NCI-H524 treated with DMSO at 0.1 percent for 48 hours (cell line): ENCODE measurements at places on chromosomes 6 and 20.

DNA sequence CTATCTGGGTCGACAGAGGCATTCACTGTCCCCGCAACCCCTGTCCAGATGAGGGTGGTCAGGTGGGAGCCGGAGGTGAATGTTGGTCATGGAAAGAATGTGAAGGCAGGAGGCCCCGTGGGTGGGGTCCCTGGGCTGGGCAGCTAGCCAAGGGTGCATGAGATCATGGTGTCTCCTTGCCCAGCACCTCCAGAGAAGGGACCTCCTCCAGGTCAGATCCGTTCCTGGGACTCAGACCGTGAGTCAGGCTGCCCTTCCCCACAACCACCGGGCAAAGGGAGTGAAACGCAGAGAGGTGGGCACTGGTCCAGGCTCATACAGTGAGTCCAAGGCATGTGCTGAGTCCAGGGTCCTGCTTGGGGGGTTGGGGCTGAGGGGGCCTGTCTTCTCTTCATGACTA lies 3.5 kb downstream of the FOXS1 start:
- no peak for DNase-seq

DNA sequence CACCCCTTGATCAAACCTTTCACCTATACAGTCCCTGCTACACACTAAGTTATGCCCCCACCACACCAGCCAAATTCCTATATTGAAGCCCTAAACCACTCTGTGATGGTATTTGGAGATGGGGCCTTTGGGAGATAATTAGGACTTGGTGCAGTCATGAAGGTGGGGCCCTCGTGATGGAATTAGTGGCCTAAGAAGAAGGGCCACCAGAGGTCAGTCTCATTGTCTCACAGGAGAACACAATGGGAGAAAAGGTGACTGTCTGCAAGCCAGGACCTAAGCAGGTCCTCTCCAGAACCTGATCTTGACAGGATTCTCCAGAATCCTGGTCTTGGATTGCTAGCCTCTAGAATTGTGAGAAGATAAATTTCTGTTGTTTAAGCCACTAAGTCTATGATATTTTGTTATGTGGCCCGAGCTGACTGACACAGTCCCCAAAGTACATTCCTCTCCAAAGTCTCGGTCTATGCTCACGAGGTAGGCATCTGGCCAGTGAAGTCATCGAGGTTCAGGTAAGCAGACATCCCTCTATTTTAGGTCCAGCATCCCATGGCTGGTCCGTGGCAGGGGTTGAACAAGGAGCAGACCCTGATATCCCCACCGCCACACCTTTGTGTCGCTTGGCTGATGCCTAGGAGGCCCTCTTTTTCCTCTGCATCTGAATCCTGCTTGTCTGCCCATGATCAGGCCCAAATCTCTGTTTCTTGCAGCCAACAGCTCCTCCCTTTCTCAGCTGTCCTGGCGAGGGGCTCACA lies 138.9 kb downstream of the NFATC2 start:
- DNase-seq, result no peak

DNA sequence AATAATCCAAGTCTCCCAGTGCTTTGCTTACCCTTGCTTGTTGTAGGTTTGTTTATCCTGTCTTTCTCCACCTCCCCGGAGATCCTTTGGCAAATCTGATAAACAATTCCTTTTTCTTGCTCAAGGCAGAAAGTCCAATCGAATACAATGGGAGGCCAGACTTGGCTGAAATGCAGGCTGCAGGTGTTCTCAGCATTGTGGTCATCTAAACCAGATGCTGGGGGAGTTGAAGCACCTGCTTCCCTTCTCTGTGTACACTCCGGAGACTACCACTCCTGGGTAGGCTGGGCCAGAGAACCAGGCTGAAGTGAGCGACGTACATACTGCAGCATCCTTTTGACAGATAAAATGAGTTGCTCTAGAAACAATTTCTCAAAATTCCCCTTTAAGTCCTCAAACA lies 82.6 kb upstream of the PREP start:
- DNase-seq, result no peak

- no peak for DNase-seq
These were observed 1.1 kb downstream of the ZNF165 start for GRCh38 chr6:28081486-28081751.

DNA sequence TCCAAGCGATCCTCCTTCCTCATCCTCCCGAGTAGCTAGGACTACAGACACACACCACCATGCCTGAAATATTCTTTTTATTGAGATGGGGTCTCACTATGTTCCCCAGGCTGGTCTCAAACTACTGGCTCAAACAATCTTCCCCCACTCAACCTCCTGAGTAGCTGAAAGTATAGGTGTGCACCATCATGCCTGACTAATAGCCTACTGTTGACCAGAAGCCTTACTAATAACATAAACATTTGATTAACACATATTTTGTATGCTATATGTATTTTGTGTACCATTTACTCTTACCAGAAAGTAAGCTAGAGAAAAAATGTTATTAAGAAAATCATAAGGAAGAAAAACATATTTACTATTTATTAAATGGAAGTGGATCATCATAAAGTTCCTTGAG lies 11.9 kb upstream of the WFDC10A start:
- DNase-seq, result no peak

- DNase-seq, result no peak
These were observed 1.1 kb upstream of the PANK2 start for GRCh38 chr20:3887876-3888620.

GRCh38 chr20:57710841-57711240 lies 1.0 kb upstream of the PMEPA1 start:
- no peak for DNase-seq

- no peak for DNase-seq
These were observed 56.2 kb downstream of the TPBG start for GRCh38 chr6:82419859-82420258.

- DNase-seq, result no peak
These were observed 110.2 kb downstream of the RCAN2 start for GRCh38 chr6:46381057-46381456.

DNA sequence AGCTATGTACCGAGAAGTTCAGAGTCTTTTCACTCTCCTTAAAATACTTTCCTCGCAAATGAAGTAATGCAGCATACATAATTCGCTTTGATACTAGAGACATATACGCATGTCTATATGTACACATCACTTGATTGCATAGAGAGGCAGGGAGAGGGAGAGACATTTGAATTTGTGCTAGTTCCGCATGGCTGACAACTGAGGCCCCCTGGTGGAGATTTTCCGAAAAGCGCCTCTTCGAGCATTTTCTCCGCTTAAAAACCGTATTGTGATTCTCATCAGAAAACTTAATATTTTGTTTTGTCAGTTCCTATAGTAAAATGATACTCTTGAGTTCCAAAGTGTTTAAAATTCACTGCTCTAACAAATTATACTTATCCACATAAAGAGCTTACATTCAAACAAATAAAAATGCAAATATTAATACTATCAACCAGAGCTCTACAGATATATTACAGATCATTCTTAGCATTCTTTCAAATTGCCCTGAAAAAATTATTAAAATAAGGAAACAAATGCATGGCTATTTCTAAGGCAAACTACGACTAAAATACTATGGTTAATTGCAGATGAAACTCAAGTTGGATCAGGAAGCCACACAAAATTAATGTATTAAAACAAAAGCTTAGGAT lies 637 bp downstream of the MYLK4 start:
- DNase-seq, result peak; percentile 13

GRCh38 chr6:77123527-77123926 lies 339.8 kb downstream of the HTR1B start:
- no peak for DNase-seq

DNA sequence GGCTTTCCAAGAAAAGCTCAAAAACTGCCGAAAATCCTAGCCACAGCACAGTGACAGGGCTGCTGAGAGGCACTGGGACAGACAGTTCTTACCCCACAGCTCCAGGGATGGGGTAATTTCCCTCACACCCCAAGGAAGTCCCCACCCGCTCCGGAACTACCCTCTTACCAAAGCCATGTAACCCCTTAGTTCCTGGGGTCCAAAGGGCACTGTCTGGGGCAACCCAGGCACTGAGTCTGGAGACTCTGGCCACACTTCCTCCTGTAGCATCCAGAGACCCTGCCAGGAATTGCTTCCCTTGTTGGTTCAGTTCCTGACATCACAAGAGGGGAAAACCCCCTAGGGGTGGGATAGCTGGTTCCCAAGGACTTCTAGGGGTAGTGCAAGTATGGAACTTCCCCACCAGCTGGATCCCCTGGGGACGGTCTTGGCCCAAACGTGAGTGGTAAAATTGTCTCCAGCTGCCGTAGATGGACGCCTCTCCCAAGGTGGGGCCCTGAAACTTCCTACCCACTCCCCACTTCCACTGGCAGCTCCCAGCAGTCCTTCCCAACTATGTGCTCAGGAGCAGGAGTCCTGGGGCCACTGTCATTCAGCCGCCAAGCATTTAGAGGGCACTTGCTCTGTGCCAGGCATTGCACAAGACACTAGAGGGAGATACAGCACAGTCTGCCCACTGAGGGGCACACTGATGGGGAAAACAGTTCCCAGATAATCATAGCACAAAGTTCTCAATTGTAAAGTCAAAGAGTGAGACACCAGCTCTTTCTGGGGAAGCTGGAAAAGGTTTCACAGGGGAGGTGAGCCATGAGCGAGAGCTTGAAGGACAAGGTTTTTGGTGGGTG lies 17.2 kb upstream of the HCK start:
- DNase-seq, result no peak

DNA sequence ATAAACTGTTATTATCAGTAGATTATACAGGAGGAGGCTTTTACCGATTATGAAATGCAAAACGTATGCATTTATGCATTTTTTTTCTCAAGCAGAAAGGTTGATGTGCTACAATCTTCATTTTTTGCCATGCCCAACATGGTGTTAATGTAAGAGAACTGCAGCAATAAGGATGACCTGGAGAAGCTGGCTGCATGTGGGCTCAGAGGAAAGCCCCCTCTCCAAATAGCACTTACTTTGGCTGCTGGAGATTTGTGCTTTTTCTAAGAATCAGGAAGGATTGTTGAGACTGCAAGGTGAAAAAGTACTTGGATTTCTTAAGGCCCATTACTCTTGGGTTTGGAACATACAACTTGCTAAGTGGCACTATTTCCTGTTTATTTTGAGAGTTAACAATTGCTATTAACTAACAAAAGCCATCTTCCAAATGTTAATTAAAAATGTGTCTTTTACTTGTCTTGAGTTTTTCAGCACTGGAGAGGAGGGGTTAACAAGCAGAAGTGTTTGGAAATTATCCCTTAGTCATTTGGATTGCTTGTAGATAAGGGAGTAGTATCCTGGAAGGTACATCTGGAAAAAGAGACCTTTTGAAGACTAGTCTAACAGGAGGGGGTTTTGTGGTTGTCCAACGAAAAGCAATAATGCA lies 5.6 kb downstream of the SOX4 start:
- no peak for DNase-seq

- no peak for DNase-seq
These were observed 48.3 kb upstream of the FANCE start for GRCh38 chr6:35403544-35404442.

- DNase-seq, result no peak
These were observed 446.7 kb downstream of the GJA1 start for GRCh38 chr6:121881974-121882667.

DNA sequence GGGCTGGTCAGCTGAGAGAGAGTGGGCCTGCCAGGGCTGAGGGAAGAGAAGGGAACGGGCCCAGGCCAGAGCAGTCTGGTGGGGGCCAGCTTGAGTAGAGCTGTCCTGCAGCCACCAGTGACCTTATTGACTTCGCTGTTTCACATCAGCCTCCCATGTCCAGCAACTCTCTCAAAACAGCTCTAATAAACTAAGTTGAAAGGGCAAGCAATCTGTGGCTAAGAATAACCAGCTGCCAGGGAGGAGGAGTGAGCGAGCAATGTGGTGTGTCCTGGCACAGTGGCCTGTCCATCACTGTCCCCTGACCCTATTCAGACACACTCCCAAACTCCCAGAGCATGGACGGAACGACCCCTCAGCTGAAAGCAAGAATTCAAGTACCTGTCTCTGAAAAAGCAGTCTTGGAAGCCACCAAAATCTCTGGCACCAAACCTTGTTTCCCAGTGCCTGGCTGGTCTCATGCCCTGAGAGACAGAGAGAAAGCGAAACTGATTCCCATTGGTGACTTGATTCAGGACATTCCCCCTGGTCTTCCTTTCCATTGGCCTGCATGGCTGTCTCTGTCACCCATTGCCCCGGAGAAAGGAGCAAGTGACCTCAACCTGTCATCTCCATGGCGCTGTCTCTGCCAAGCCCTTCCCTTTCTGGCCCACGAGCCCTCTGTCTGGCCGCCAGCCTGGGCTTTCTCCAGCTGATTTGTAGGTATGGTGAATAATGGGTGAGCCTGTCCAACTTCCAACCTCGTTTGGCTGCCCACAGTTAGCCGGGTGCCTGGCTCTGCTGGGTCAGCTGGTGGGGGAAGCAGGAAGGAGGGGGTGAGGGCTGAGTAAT lies at the start of gene DDO:
DDO (minus strand) TSS at position 490 of the 831 bp plus-strand sequence. CDS start 2,113 bp downstream, outside the sequence.
- DNase-seq, result no peak

DNA sequence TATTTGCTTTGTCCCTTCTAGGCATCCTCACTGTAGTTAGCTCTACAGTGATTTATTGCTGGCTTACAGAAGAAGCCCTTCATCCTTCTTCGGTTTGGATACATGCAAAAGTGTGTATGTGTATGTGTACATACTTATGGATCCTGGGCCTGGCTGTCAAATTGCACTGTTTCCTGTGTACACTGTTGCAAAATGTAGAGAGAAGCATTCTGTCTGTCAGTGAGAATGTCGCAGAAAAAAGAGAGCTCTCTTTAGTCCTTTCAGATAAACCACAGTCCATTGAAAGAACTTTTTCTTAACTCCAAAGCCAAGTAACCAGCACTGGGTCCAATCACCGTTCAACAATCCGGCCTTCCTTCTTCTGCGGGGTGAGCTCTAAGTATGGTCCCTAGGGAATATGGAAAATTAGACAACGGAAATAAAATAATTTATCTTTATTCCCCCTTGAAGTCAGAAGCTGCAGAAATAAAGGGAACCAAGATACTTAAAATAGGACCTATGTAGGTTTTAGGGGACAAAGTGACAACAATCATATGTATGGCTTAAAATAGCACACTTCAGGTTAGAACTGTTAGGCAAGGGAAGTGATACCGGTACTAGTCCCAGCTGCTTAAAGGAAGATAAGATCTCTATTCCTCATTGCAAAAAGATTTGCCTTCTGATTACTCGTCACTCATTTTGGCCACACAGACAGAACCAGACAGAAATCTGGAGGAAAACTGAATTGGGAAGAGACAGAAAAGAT lies 107.0 kb downstream of the CD83 start:
- DNase-seq, result no peak

- no peak for DNase-seq
These were observed 12.9 kb upstream of the SNRPB start for GRCh38 chr20:2483504-2483903.
